ENCODE measurements at places on chromosomes 5 and 9. TPM values are rescaled to one million over a fixed set of nuclear protein-coding genes. Genes with fewer than 3 reads are reported as not detected.

Gene PCDHA9
- polyA plus RNA-seq: not detected

Gene IL5
- 0.29 TPM for polyA plus RNA-seq

GRCh38 chr9:93304574-93305496 lies 120.9 kb downstream of the WNK2 start:
- DNase-seq: no peak

DNA sequence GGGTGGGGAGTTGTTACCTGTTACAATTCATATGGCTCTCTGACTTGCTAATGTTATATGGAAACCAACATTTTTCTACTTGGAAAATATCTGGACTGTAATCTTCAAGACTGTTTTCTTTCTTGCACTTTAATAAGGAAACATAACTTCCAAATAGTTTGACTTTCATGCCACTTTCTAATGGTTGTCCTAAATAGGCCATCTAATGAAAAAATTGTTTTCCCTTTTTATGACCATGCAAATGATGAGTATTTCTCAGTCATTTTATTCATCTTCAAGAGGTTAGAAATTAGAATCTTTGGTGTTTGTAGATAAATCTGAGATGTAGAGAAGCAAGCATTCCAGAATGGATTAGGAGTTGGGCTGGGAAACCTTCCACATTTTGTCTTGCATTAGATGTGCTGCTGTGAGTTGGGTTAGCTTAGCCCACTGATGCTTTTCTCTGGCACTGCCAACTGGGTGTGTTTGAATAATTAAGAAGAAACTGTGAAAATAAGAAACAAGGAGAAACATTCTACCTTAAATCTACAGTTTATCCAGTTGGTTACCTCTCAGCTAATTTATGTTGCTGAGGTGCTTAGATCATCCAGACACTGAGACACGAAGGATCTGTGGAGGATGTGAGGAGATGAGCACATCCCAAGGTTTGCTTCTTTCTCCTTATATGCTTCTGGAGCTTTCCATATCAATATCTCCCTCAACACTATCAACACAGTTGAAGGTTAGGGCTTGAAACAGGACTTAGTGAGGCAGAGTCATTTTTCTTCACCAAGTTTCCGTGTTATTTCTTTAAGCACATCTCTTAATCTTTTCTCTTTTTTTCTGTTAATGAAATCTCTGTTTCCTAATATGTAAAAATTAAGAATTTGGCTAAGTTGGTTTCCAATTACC lies 2.7 kb downstream of the RASGRF2 start:
- no peak for DNase-seq

DNA sequence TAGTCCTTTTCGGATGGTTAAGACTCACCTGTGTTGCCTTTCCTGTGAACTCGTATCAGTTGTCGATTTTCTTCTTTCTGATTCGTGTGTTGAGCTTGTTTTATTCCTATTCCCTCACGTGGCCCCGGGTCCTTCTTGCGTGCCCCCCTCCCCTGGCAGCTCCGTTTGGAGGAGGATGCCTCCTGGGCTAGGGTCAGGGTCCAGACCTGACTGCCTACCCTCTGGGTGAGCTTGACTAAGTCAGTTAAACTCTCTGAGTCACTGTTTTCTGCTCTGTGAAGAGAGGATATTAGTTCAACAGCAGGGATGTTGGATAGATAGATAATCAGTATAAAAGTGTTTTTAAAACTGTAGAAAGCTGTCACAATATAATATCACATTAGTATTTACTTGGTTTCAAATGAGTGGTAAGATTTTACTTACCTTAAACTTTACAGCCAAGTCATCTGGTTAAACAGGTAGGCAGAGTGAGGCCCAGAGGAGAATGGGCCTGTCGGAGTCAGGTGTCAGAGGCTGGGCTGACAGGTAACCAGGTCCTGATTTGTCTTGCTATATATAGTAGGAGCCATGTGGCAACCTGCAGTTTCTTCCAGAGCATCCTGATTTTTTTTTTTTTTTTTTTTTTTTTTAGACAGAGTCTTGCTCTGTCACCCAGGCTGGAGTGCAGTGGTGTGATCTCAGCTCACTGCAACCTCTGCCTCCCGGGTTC lies 24.2 kb downstream of the PPARGC1B start:
- DNase-seq: no peak

- DNase-seq: no peak
Measured at GRCh38 chr9:91849694-91850093, 100.3 kb downstream of the ROR2 start.

- DNase-seq: no peak
Measured at GRCh38 chr5:119105971-119106370, 35.1 kb downstream of the DMXL1 start.

Gene TMEM232
- 1.00 TPM for polyA plus RNA-seq

DNA sequence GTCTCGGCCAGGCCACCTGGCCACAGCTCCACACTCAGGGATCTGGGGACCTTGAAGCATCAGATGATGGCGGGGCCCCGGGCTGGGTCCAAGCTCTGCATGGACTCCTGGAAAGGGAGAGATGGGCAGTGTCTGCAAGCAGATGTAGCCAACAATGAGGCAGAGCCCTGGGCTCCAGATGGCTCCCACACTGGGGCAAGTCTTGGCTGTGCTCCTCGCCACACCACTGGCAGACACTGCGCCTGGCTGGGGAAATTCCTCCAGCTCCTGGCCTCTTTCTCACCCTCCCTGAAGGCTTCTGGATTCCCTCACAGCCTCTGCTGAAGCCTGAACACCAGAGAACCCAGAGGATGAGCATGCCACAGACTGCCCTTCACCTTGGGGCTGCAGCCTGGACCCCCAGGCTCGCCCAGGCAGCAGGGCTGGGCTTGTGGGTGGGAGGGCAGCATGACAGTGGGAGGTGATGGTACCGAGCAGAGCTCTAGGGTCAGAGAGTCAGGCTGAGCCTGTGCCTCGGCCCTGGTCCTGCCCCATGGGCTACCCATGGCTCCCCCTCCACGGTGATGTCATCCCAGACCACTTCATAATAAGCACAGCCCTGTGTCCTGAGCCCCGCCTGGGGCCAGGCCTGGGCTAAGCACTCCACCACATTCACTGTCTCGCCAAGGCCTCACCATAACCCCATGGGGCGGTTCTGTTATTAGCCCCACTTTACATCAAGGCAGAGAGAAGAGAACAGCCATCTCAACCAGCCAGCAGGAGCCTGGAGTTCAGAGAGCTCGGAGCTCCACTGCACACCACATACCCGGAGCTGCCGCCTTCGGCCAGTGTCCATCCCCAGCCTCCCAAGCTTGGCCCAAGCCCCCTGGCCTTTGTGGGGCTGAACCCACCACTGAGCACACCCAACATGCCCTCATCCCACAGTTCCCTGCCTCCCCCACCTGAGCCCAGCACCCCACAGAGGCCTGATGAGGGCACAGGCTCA lies 62.2 kb upstream of the ADAMTS2 start:
- DNase-seq: no peak

Gene FAM114A2
- 16.7 TPM for polyA plus RNA-seq

DNA sequence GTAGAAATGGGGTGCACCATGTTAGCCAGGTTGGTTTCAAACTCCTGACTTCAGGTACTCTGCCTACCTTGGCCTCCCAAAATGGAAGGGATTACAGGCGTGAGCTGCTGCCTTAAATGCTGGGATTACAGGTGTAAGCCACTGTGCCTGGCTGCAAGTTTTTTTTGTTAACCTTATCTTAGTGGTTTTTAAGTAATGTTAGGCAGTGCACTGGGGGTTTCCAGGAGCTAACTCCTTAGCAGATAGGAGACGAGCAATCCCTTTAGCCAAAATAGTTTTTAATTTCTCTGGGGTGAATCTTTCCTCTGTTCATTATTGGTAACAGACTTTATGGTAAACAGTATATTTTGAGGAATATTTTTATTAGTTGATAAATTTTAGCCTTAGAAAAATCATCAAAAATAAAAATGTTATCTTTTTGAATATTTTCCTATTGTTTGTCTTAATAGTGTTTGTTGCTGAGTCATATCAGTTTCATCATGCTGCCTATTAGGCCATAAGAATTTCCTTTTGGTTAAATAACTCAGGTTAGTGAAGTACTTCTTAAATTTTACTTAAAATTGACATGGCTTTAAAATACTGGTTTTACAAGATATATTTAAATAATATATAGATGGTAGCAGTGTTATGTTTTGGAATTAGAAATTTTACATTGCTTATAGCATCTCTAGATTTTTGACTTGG lies 37.9 kb downstream of the LMNB1 start:
- no peak for DNase-seq

Gene SPAG8
- polyA plus RNA-seq: 2.3 TPM

Gene IFNA13
- polyA plus RNA-seq: not detected

Gene CDH9
- polyA plus RNA-seq: not detected

Gene ADGRD2
- polyA plus RNA-seq: 0.08 TPM

DNA sequence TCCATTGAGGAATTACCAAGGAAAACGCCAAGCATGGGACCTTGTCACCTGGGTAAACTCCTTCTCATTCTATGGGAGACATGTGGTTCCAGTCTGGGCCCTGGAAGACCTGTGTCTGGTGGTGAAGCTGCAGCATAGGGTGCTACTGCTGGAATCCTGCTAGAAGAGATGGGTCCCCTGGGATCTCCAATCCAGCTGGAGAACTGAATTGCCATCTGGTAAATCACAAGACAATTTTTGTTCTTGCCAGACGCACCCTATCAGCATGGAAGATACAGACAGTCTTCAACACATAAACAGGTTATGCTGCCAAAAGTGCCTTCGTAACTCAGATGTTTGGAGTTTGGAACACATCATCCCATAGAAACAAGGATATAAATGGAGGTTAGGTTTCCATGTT lies 424.0 kb upstream of the BRINP1 start:
- DNase-seq: no peak

DNA sequence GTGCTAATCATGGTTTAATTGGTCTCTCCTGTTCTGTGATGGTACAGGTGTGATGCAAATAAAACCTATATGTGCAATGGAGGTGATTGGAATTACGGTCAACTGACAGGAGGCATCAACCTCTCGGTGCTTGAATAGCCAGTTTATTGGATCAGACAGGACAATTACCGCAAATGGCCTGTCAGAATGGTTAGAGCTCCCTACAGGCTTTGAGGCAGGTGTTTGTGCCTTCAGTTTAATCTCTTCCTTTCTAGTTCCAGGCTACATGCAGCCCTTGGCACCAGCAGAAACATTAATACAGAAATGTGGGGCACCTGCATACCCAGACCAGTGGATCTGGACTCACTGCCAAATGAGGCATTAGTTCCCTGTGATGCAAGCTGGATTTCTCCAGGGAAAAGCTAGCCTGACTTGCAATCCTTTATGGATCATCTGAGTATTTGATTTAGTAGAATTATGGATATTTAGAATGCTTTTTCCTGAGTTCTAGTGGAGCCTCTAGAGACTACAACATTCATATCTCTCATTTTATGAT lies 128.6 kb downstream of the MAT2B start:
- DNase-seq: no peak

DNA sequence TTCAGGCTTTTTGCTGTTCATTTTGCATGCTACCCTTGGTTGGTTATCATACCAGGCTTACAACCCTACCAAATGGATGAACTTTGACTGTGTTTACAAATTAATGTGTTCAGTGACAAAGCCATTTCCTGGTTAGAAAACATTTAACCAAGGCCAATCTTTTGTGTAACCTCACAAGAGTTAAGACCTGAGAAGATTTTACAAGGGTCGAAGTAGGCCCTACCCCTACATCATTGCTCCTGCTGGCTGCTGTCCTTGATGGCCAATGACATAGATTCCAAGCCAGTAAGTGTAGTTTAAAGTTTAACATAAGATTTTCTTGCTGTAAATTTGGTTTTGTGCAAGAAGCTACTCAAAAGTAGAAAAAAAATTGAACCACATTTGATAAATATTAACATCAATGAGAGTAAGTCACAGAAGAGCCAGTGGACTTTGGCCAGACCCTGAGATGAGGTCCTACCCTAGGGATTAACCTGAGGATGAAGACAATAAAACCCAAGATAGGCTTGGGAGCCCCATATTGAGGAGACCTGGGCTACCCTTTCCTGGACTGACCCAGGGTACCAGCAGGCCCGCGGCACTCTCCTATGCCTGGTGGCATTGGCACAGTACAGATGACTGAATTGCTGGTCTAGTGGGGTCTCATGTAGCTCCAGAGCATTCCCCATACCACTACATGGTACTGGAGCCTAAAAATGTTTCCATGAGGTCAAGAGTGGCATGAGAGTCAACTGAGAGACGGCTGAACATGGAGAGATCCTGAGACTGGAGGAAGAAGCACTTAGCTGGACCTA lies 8.3 kb downstream of the C1QTNF3 start:
- no peak for DNase-seq

GRCh38 chr5:10519729-10520128 lies 44.1 kb upstream of the ANKRD33B start:
- DNase-seq: no peak

DNA sequence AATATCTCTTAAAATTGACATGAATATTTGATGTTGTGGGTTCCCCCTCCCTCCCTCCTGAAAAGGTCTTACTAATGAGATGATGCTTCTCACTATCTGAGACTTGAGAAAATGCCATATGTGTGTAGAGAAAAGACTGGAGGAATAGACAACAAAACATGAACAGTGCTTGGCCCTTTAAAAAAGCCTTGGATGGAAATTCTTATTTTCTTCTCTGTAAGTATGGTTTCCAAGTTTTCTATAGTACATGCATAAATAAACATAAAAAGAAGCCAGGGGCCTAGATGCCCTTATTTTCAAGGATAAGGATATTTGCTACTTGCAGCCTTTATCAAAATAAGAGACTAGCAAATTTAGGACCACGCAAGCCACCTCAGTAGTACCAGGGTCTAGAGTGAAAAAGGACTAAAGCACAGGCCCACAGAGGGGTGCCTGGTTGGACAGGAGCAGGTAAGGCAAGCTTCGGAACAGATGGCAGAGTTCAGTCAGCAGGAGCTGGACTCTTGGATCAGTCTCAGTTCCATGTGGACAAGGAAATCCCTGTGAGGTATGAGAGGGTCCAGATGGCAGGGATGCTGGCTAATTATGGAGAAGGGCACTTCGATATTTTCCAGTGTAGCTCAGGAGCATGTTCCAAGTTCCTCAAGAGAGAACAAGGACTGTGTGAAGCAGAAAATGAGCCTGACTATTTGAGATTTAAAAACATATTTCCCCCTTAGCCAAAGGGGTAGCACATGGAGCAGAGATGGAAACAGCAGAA lies 4.6 kb upstream of the ANP32B start:
- DNase-seq: no peak

Gene C9
- 0.22 TPM for polyA plus RNA-seq

DNA sequence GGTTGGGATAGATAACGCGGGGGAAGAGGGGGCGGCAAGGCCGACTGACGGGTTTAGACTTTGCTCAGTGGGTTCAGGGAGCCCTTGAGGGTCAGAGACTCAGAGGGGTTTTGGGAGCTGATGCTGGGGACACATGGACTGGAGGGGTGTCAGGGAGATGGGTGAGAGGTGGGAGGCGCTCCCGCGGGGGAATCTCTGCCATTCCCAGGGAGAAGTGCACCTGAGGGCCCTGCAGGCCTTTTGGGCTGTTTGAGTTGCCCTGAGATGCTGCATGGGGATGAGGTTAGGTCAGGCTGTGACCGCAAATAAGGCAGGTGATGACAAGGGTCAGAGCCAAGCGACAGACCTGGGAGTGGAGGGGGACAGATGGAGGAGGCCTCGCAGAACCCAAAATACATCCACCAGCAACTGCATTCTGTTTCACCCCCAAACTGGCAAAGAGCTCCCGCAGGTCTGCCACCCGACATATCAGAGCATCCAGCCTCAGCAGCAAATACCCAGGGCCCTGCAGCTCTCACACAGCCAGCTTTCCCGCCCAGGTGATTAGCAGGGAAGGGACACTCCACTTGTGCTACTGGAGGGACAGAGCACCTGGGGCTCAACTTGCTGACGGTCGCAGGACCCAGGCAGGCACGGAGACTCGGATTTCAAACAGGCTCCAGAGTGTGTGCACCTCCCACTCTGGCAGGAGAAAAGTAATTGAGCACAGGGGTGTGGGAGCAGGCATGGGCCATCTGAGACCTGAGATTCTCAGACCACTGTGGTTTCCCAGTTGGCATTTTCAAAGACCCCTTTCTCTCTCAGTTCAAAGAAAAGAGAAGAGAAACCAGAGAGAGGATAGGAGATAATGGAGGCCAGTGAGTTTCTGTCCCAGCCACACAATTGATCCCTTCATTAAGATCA lies 26.4 kb downstream of the TMOD1 start:
- no peak for DNase-seq

Gene NR2F1
- polyA plus RNA-seq: 5.3 TPM
